ENCODE measurements at places on chromosomes 4 and X.

- DNase-seq = no peak
Observed at GRCh38 chrX:10106806-10107205, 50.0 kb upstream of the CLCN4 start.

- peak; percentile 66 for DNase-seq
Observed at GRCh38 chrX:155819966-155820491, 61.1 kb upstream of the VAMP7 start.

DNA sequence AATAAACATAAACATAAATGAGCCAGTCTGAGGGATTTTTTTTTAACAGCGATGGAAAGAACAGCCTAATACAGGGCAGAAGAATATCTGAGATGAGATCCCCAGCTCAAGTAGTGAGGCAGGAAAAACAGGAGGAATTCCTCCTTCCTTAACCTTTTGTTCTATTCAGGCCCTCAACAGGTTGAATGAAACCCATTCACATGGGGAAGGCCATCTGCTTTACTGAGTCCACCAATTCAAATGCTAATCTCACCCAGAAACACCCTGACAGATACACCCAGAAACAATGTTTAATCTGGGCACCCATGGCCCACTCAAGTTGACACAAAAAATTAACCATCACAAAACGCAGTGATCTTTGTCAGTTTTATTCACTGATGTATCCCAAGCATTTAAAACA is 45.5 kb downstream of the SMIM31 start:
- DNase-seq = no peak

DNA sequence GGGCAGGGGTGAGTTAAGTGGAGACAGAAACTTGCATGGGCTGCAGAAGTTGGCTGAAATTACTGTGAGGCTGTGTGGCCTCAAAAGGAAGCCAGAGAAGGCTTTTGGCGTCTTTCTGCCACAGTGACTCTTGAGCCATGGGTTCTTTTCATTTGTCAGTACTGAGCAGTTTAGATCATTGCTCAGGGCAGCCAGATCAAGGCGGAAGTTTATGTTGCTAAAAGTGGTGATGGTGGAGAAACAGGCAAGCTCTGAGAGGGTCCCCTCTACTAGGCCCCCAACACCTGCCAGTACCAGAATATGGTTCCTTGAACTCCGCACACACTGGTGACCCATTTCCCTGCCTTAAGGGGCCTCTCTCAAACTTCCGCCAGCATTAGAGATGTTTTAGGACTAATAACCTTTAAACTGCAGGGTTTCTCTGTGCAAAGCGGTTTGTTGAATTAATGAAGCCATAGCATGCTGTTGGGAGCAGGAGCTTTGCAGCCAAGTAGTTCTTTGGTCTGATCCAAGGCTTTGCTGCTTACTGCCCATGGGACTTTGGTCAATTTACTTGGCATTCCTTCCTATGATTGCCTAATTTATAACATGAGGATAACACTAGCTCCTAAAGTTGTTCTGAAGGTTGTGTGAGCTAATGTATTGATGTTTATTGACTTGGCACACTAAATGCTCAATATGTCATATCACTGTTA is 34.5 kb downstream of the RNF175 start:
- no peak for DNase-seq

- DNase-seq = peak; percentile 81
Observed at GRCh38 chr4:108018040-108018883, 28.6 kb downstream of the HADH start.

GRCh38 chrX:134792077-134792476 is 133.8 kb upstream of the PLAC1 start:
- DNase-seq = no peak

Measured in renal pelvis (tissue), 12 donors.